ENCODE measurements at places on chromosomes 5 and 9.

DNA sequence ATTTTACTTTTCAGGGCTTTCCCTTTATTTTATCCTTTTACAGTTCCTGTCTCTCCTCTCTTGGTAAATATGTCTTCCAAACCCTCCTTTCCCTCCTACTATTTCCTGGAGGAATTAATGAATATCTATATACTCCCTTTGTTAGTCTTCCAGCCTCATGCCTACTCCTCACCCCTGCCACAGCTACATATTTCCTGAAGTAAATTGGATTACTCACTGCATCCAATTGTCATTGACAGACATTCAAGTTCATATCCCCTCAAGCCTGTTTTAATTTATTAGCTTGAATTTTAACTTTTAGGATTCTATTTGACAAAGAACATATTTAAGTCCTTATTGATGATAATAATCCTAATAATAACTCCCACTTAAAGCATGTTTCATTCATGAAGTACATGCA, 314.5 kb downstream of the TMEM161B start:
- no peak for DNase-seq

GRCh38 chr5:88666761-88667495, 216.1 kb downstream of the MEF2C start:
- DNase-seq = no peak

DNA sequence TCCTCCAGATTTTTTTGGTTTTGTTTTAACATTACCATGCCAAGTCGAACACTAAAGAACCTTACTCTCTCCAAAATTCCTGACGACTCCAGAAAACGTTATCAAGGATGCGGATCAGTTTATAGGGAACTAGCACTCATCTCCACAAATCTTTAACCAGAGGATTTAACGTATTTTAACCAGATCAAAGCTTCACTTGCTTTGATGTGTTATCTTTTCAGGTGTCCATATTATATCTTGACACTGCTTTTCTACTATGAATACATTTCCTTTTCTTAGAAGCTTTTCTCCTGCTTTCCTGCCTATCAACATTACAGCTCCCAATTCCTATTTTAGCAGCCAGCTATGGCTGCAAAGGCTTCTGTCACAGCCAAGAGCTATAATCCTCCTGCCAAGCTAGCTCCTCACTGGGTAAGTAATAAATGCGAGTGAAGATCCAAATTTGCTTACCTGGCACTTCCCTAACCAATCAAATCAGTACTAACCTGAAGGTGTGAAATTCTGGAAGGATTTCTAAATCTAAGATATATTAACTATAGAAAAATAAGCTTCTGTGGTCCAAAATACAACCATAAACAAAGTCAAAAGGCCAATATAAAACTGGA, 60.2 kb downstream of the CDC14B start:
- no peak for DNase-seq

DNA sequence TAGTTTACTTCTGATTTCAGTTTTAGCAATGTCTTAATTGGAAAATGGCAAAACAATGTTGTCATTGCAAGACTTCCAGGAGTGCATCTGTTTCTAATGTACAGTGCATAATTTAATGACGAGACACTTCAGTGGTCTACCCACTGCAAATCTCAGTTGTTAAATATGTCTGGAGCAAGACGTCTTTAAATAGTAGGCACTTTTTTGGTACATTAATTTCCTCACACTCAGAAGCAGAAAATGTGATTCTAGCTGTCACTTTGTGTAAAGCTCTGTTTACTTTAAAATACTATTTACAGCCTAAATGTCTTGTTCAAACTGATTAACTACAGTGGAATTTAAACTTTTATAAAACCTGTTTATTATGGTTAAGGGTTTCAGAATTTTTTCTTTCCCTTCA, 815.5 kb downstream of the TLE1 start:
- DNase-seq = no peak

GRCh38 chr9:109249615-109250014, 71.2 kb downstream of the EPB41L4B start:
- no peak for DNase-seq

GRCh38 chr9:126989847-126990842, 75.6 kb downstream of the RALGPS1 start:
- DNase-seq = no peak

DNA sequence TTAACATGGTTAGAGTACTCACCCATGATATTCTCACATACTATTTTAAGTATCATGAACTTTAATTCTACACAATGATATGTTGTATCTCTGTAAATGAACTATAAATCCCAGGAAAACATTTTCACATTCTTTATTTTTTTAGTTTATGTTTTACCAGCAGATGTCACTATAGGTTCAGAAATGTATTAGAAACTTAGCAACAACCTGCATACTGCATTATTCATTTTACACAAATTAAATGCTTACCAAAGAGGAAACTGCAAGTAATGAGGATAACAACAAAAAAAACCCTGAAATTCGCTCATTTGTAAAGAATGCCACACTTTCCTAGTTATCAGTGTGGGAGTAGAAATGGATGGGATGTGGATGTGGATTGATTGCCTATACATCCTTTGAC, 217.5 kb upstream of the OTULINL start:
- DNase-seq = no peak

- no peak for DNase-seq
These were observed 14.9 kb downstream of the SPAAR start for GRCh38 chr9:35923927-35924763.

All from naive thymus-derived CD4-positive, alpha-beta T cell (primary cell).